ENCODE measurements at places on chromosomes 13 and 19.

DNA sequence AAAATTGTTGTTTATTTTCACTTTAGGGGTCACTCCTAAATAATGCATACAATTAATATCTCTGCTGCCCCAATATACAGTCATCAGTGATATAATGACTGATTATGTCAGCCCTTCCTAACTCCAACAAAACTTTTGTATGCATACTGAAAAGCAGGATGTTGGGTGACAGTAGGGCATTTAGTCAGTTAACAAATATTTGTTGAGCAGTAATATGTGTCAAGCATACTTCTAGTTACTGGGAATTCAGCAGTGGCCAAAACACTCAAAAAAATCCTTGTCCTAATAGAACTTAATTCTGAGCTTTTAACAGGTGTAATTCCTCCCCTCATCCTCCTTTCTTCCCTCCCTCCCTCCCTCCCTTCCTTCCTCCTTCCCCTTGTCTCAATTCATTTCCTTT is 560.7 kb upstream of the KLHL1 start:
- DNase-seq, result no peak

GRCh38 chr19:32018014-32018413 is 327.4 kb upstream of the ZNF507 start:
- DNase-seq, result no peak

DNA sequence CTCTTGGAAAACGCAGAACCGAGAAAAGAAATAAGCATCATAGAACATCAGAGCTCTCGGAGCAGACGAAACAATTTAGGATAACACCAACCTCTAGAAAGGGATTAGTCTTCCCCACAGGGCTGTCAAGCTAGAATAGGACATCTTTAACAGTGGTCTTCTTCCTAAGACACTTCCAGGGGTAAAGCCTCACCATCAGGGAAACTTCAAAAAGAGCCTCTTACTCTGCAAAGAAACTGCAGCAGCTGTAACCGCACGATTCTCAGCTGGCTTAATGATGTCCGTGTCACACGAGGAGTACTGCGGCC is 642 bp downstream of the ZNF571 start:
- DNase-seq, result no peak

GRCh38 chr13:113425941-113426590 is 27.2 kb downstream of the ADPRHL1 start:
- no peak for DNase-seq

DNA sequence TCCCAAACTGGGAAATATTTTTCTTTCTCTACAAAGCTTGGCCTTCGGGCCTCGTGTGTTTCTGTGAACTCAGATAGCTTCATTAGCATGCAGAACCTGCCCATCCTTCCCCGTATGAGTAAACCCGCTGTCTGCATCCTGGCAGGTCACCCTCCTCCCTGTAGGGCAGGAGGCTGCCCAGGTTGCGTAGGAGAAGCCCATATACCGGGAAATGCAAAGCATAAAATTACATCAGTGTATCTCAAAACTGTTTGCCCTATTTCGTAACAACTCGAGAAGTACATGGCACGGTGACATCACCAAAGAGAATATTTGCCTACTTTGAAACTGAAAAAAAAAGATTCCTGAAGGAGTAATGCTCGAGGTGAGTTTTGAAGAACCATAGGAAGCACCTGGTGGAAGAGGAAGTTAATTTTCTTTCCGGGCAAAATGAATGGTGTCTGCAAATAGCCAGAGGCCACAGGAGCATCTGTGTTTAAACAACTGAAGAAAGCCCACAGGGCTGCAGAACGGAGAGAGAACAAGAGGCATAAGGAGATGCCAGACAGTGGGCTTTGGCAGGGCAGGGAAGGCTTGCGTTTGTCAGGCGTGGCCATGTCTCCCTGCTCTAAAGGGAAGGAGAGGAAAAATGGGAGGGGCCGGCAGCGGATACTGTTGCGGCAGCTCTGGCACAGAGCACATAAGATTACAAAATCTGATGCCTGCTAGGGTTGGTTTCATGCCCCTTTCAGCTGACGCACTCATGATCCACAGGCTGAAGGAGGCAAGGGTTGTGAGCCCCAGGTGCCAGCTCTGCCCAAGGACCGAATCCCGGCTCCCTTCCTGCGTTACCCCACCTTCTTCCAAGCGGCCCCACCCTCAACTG is 81.4 kb downstream of the IRS2 start:
- DNase-seq, result no peak
